ENCODE measurements at places on chromosomes 6 and 20.

DNA sequence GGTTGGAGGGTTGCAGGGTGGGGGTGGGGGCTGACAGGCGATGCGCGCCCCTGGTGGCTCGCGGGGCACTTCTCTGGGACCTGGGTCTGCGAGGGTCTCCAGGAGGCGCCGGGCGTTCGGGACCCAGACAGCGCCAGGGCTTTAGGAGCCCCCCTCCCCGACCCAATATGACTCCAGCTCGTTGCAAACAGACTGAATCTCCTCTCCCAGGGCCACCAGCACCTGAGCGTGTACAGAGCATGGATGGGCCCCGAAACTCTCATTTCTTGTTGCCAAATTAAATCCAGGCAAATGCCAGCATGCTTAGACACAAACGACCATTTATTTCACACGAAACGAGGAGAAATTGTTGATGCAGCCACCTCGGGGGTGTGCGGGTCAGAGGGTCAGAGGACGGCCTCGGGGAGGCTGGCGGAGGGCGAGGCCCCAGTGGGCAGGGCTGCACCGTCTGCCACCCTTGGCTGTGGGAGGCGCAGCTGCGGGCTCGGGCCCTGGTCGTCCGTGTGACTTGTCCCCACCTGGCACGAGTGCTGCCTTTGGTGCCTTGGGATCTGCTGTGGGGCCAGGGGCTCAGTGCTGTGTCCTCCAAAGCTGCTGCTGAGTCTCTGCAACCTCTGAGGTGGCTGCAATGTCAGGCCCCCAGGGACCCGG lies 20.9 kb upstream of the GATA5 start:
- peak; percentile 33 for DNase-seq

GRCh38 chr6:49415358-49415757 lies 47.7 kb downstream of the MMUT start:
- no peak for DNase-seq

DNA sequence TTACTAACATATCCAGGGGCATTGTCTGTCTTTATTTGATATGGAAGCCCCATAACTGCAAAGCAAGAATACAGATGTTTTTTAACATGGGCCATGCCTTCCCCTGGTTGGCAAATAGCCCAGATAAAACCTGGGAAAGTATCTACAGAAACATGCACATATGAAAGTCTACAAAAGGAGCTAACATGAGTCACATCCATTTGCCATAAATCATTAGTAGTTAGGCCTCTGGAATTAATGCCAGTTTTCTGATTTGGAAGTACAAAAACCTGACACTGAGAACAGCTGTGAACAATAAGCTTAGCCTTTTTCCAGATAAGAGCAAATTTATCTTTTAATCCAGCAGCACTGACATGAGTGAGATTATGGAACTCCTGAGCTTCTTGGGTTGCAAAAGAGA lies 418.0 kb upstream of the IMPG1 start:
- no peak for DNase-seq

GRCh38 chr6:75135876-75136275 lies 70.0 kb downstream of the COL12A1 start:
- no peak for DNase-seq

- DNase-seq: no peak
Observed at GRCh38 chr6:8014947-8015346, 49.2 kb downstream of the BLOC1S5 start.

DNA sequence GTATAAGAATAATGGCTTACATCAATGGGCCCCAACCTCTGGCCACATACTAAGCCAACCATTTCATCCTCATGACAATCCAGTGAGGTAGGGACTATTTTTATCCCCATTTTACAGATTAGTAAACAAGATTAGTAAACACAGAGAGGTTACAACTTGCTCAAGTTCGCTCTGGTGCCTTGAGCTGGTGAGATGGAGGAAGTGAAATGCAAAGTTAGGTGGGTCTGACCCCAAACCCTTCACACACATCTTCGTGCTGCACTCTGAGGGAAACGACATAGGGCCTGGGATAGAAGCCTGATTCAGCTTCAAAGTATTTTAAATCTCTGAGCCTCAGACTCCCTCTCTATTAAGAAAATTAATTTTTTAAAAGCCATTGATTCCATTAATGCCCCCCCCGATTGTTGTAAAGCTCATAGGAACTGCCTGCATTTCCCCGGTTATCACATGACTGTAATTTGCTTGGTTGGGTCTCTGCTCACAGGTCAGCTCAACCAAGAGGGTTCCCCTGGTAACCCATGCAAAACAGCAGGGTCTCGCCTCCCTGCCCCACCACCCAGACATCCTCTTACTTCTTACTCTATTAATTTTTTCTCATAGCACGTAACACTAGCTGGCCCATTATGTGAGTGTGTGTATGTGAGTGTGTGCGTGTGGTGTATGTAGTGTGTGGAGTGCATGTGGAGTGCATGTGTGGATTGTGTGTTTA lies 221.2 kb downstream of the MAFB start:
- no peak for DNase-seq

- DNase-seq: no peak
Observed at GRCh38 chr6:30601815-30602641, 15.0 kb downstream of the PPP1R10 start.

DNA sequence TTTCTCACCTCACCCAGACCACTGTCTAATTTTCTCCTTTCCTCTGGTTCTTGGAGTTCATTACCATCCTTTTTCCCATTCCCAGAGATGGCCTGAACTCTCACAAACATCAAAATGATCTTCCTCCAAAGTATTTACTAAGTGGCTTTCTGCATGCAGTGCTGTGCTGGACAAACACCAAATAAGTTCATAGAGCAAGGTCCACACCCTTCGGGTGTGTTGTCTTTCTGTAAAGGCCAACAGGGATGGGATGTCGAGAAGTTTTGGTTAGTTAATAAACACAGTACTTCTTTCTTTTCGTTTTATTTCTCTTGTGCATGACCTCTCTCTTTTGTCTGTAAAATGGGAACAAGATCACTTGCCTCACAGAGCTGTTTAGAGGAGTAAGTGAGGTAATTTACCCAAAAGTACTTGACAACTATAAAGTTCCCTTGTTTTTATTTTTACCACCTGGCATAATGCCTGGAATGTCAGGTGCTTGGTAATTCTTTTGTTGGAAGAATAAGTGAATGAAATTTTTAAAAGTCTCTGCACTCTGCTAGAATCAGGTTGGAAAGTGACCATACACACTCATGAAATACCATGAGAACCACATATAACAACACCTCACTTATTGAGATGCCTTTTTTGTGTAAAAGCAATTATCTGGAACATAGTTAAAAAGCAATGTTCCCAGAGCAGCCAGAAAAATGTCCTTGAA lies 22.8 kb upstream of the CCN6 start:
- no peak for DNase-seq

DNA sequence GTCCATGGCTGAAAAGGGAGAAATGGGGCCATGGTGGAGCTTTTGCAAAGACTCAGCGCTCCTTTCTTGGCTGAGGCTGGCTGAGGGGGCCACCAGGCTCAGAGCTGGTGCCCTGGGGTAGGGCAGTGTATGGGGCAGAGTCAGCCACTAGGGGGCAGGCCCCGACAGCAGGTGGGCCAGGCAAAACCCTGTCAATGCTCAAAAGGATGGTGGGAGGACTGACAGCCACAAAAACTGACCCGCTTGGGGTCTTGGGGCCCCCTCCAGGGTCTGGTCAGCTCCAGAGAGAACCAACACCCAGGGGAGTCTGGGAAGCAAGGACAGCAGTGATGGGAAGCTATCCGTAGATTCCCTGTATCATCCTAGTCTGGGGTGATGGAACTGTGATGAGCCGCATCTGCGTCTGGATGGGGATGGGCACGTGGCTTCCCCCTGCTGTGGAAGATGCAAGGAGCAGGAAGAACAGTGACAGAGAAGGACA lies 306.9 kb downstream of the DHX35 start:
- peak; percentile 6 for DNase-seq

GRCh38 chr6:6697620-6698019 lies 109.1 kb downstream of the LY86 start:
- no peak for DNase-seq

GRCh38 chr6:93222071-93222851 lies 197.1 kb downstream of the EPHA7 start:
- no peak for DNase-seq

DNA sequence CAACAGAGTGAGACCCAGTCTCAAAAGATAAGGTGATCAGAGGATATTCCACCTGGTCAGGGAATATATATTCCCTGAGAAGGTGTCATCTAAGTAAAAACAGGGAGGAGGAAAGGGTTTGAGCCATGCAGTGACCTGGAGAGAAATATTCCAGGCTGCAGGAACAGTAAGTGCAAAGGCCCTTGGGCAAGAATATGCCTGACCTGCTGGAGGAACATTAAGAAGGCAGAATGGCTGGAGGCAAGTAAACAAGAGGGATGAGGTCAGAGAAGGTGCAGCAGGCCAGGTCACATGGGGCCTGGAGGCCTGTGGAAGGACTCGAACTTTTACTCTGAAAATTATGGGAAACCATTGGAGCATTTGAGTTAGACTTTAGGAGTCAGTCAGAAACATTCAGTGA lies 6.7 kb downstream of the DEF6 start:
- no peak for DNase-seq

DNA sequence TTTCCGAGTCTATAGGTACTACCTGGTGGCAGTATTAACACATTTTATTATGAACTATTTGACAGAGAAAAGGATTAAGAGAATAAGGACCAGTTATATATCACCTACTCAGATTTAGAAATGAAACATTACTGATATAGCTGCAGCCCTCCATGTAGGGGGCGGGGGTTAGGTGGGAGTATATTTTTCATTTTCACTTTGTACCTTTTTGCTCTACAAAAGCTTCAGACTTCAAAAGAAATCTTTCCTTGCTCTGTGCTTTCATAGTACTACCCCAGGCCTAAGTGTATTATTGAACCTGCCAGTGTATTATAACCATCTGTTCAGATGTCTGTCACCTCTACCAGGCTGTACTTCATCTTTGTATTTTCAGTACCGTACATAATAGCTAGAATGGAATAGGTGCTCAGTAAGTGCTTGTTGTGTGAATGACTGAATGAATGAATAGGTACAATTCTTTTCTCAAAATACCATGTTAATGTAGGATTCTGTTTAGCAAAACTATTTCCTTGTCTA lies 43.0 kb downstream of the CDKAL1 start:
- no peak for DNase-seq

DNA sequence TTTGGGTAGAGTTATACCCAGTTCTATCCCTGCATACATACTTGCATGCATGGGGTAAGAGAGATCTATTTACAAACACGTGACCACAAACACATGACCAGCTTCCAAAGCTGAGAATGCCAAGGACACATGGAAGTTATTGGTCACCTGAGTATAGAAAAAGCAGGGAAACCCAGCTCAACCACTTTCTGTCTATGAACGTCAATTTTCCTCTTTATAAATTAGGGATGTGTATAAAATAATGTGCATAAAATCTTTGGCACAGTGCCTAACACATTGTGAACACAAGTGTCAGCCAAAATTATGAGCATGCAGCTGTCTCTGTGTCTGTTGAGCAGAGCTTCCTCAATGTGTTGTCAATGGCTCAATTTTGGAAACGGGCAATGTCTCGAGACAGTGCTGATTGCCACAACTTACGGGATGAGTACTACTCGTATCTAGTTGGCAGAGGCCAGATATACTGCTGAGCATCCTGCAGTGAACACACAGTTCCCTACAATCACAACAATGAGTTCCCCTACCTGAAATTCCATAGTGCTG lies 44.9 kb downstream of the TPD52L1 start:
- DNase-seq: no peak

DNA sequence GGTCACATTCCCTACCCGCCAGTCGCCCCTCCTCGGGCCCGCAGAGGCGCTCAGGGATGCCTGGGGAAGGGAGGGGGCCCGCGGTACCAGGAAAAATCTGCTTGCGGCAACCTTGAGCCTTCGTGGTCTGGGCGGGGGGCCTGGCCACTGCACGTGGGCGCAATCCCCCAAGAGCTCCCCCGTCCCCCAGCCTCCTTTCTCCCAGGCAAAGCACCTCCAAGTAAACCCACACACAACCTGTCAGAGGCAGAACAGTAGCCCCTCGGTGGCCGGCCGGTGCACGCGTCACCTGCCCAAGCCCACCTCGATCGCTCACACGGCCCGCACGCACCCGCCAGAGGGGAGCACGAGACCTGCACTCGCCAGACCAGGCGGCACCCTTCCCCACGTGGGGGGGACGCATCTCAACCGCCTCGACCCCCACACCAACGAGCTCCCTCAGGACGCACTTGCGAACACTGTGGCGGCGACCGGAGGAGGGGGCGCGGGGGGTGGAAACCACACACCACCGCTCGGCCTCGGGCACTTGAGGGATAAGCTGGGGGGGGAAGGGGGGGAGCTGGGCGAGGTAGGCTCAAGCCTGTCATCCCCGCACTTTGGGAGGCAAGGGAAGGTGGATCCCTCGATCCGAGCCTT lies 1955.7 kb upstream of the DEFB115 start:
- DNase-seq: no peak

- DNase-seq: no peak
Observed at GRCh38 chr6:82396964-82397751, 33.5 kb downstream of the TPBG start.

- no peak for DNase-seq
Observed at GRCh38 chr20:21286775-21287174, 16.4 kb upstream of the XRN2 start.

DNA sequence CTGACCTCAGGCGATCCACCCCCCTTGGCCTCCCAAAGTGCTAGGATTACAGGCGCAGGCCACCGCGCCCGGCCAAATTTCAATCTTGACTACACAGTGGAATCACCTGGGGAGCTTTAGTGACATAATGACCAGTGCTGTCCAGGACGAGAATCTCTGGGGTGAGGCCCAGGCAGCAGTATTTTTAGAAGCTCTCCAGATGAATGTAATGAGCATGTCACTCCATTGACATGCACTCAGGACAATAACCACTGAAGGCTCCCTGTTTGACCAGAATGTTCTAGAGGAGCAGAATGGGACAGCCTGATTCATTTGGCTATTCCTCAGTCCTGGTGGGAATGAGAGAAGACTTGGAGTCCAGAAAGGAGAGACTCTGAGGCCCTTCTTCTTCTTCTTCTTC lies 39.2 kb downstream of the SRSF3 start:
- no peak for DNase-seq

- no peak for DNase-seq
Observed at GRCh38 chr6:66199171-66199570, 492.1 kb upstream of the EYS start.

- no peak for DNase-seq
Observed at GRCh38 chr20:34549291-34549928, 9.1 kb upstream of the MAP1LC3A start.

- no peak for DNase-seq
Observed at GRCh38 chr20:62503401-62504178, 27.8 kb upstream of the GATA5 start.

GRCh38 chr6:166465671-166466087 lies 82.9 kb upstream of the MPC1 start:
- DNase-seq: no peak

DNA sequence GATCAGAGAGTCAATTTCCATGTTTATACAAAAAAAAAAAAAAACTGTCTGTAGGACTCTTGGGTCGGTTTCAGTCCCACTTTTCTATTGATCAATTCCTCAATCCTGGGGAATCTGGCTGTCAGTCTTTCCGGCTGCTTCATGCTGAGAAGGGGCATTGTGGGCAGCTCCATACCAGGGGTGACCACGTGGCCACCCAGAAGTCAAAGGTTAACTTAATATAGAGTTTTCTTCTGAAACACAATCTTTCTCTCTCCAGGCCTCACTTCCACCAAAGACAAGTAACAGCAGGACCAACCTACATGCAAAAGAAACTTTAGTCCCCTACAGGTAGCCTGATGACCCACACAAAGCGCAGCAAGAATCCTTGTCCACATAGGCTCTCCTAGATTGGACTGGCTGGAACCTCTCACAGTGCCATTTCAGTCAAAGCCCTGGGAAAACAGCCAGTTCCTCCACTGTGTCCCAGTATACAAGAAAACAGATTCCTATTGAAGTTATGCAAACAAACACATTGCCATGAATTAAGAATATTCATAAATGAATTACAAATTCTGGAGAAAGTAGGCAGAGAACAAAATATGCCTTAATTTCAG lies 18.5 kb upstream of the SERPINB9 start:
- DNase-seq: no peak

Measured in T-cell (primary cell).